NCI-H187 (cell line): ENCODE measurements at places on chromosomes 6 and 20.

GRCh38 chr6:149860834-149861602 lies 3.1 kb downstream of the LRP11 start:
- no peak for DNase-seq

DNA sequence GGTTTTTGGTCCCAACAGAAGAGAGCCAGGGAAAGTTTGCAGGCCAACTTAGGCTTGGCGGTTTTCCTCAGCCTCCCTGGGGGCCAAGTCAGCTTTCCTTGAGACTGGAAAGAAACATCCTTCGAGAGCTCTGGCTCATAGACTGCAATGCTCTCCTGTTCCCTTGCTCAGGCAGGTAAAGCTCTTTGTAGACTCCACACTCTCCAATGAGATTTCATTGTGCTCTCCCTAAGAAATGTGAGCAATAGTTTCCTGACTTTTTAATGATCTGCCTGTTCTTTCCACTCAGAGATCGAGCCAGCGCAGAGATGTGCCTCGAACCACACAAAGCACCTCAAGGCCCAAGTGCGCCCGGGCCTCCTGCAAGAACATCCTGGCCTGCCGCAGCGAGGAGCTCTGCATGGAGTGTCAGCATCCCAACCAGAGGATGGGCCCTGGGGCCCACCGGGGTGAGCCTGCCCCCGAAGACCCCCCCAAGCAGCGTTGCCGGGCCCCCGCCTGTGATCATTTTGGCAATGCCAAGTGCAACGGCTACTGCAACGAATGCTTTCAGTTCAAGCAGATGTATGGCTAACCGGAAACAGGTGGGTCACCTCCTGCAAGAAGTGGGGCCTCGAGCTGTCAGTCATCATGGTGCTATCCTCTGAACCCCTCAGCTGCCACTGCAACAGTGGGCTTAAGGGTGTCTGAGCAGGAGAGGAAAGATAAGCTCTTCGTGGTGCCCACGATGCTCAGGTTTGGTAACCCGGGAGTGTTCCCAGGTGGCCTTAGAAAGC lies 13.9 kb downstream of the TNFAIP3 start:
- no peak for DNase-seq

DNA sequence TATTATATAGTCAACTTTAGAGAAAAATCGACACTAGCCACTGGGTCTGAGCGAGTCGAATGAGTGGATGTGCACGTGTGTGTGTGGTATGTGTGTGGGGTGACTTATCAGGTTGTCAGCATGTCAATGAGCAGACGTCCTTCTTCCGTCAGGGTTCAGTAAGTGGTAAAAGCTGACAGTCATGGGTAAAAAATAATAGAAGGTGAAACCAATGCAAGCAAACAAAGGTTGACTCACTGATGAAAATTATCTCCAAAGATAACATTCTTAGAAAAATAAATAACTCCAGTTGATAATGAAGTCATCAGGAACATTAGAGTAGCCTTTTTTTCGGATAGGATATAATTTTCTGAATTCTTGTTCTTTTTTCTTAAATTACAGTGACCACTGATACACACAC lies 243.8 kb upstream of the FOXQ1 start:
- no peak for DNase-seq

- no peak for DNase-seq
These were observed 63.2 kb downstream of the PDE10A start for GRCh38 chr6:165599596-165600487.

- DNase-seq, result no peak
These were observed 224.0 kb upstream of the CST7 start for GRCh38 chr20:24724982-24725533.

GRCh38 chr6:108452711-108453195 lies 108.0 kb upstream of the FOXO3 start:
- DNase-seq, result no peak

GRCh38 chr6:14455876-14456648 lies 338.5 kb downstream of the CD83 start:
- no peak for DNase-seq

DNA sequence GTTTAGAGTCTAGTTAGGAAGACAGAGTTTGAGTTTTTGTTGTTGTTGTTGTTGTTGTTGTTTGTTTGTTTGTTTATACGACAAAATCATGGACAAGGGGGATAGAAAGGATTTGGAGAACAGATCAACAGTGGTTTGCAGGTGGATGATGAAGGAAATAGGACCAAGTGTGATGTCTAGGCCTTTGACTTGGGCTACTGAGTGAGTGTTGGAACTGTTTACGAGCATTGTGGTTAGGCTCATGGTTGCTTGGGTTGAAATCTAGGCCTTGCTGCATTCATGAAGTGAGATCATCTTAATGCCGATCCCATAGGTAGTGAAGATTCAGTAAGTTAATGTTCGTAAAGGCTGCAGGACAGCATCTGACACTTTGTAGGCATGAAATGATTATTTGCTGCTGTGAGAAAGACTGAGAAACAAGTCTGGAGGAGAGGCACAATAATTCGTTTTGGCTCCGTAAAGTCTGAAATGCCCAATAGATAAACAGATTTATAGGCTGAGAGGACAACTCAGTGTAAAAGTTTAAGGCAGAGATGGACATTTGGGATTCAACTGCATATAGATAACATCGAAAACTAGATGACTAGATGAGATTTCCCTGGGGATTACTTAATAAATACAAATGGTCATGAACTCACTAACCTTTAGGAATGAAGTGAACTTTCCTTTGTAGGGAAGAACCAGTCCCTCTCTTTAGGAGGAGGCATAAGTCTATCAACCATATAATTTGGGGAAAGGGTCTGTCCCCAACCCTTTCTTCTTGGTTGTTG lies 70.0 kb downstream of the HDDC2 start:
- DNase-seq, result no peak

DNA sequence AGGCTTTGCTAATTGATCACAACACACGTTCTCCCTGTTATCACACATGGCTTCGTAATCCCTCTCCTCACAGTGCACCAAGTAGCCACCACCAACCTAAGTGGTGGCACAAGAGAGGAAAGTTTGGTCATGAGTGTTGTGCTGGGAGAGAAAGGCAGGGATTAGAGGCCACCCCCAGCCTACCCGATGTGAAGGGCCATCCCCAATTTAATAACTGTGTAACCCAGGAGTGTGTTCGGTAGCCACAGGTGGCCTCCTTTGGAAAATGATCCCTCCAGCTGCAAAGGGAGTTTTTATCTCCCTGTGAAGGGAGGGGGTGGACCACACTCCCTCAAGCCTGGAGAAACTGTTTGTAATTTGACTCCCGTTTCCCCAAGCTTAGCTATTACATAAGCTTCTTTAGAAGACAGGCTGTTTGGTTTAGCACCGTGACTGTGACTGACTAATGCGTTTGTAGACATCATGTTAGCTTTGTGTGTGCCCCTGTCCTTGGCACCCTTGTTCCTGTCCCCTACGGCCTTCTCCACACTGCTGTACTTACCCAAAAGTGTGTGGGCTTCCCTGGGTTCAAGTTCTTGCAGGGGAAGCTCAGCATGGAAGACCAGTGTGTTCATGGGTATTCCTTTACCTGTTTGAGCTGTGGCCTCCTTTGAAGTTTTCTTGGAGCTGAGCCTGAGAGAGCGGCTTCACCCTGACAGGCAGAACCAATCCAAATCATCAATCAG lies 20.6 kb downstream of the PPP1R16B start:
- peak; percentile 40 for DNase-seq

DNA sequence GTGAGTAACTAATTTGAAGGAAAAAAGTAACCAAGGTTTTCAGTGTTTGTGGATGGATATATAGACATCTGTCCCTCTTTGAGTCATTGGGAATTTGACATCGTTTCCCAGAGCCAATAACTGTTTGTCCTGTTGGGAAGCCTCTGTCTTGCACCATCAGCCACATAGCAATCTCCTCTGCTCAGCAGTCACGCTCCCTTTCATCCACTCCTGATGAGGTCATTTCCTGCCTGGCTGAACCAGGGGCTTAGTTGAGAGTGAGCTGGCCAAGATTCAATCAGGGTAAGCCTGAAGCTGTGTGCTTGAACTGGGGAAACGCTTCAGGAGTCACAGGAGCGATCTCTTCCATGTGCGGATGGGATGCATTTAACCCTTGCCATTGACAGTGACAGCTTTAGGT lies 121.5 kb upstream of the FOXQ1 start:
- no peak for DNase-seq

GRCh38 chr6:40000964-40001515 lies 66.8 kb upstream of the MOCS1 start:
- DNase-seq, result no peak

- DNase-seq, result no peak
These were observed 70.4 kb upstream of the SLC24A3 start for GRCh38 chr20:19141998-19142397.

DNA sequence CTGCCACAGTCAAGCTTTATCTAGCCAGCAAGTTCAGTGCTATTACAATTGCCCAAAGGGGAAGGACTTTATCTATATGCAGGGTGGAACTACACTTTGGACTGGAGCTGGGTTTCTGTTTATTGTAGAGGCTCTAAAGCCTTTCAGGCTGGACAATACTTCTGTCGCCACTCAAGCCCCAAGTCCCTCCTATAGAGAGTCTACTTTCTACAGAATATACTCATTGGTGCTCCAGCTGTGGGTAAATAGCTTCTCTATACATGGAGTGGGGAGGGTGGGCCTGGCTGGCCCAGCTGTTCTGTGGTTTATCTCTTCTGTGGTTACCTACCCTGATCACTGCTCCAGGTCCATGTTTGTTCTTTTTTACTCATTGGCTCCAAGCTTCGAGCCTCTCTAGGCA lies 151.8 kb upstream of the MYLIP start:
- no peak for DNase-seq

GRCh38 chr20:62592506-62593177 lies 49.7 kb upstream of the SLCO4A1 start:
- DNase-seq, result no peak
